ENCODE measurements at places on chromosomes 12 and 14.

DNA sequence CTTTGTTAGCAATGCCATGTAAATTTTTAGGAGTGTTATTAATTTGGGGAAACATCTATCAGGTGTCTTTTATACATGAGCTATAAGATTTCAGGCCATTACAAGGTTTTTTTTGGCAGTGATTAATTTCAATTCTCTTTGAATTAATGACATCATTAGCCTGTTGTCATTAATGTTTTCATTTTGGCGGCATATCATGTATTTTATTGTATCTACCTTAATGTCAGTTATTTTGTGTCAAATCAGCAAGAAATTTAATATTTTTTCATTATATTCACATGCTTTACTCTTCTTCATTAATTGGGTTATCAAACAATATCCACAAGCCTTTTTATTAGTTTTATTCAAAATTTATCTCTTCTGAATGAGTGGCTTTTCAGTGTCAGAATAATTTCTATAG, 153.0 kb upstream of the CAND1 start:
- no peak for DNase-seq

DNA sequence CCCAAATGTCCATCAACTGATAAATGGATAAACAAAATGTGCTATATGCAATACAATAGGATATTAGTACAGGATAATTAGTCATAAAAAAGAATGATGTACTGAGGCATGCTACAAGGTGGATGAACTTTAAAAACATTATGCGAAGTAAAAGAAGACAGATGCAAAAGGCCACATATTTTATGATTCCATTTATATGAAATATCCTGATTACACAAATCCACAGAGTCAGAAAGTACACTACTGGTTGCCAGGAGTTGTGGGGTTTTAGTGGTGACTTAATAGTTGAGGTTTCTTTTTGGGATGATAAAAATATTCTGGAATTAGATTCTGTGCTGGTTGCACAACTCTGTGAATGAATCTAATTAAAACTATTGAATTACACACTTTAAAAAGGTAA, 12.6 kb downstream of the TRIM9 start:
- no peak for DNase-seq

- peak; percentile 80 for DNase-seq
Measured at GRCh38 chr14:94136575-94137331, 7.3 kb upstream of the IFI27L2 start.

GRCh38 chr12:131948166-131948712, 1.5 kb upstream of the EP400 start:
- no peak for DNase-seq

GRCh38 chr12:99649551-99649950, 2.0 kb downstream of the GARIN6 start:
- DNase-seq, result no peak

DNA sequence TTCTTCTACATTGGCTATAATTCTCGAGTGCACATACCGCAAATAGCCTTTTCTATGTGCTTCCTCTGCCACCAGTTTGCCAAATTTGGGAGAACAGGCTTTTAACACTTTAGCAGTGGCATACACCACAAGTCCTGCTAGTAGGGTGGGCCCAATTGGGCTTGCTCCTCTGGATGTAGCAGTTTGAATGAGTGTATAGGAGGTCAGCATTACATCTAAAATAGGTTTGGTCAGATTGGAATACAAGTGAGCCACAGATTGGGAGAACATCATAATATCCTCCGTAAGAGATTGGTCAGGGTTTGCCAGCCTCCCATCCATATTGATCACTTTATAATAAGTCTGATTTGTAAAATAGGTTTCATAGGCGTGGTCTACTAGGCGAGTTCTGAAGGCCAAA, 902 bp downstream of the ABCD2 start:
- no peak for DNase-seq

DNA sequence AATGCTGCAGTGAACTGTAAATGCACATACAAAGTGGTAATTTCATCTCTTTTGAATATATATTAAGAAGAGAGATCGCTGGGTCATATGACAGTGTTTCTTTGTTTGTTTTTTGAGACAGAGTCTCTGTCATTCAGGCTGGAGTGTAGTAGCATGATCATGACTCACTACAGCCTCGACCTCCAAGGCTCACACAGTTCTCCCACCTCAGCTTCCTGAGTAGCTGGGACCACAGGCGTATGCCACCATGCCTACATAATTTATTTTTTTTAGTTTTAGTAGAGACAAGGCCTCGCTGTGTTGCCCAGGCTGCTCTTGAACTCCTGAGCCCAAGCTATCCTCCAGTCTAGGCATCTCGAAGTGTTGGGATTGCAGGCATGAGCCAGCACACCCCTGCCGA, 62.4 kb upstream of the ACSS3 start:
- DNase-seq, result no peak

- DNase-seq, result no peak
Measured at GRCh38 chr14:75335571-75335970, 56.9 kb downstream of the FOS start.

- peak; percentile 76 for DNase-seq
Measured at GRCh38 chr12:857611-858010, 91.9 kb downstream of the RAD52 start.

- DNase-seq, result no peak
Measured at GRCh38 chr14:99880651-99881420, 87.6 kb downstream of the EML1 start.

GRCh38 chr12:4960030-4960429, 50.3 kb downstream of the KCNA1 start:
- DNase-seq, result no peak

DNA sequence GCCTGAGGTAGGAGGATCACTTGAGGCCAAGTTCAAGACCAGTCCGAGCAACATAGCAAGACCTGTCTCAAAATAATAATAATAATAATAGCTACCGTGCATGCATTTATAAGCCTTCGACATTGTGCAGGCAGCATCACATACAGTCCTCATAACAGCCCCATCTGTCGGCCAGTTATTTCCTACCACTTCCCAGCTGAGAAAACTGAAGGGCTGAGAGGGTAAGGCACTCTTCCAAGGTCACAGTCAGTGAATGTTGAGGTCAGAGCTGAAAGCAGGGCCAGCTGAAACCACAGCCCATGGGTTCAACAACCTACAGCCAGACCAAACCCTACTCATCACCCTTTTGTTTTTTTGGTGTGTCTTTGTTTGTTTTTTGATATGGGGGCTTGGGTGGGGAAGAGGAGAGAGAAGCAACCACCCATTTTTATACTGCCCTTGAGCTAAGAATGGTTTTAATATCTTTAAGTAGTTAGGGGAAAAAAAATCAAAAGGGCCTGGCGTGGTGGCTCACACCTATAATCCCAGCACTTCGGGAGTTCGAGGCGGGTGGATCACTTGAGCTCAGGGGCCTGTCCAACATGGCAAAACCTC, 16.8 kb upstream of the ITPK1 start:
- DNase-seq, result no peak

DNA sequence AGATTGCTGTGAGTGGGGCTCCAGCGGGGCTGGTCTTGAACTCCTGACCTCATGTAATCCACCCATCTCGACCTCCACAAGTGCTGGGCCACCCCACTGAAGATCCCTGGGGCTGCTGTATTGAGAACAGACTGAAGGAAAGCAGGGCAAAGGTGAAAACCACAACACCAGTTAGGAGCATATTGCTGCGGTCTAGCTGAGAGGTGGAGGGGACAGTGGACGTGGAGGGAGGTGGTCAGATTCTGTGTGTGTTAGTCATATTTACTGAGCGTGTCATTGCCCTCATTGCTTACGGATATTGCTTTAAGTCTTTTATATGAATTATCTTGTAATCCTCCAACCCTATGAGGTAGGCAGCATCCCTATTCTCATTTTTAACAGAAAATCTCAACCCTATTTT, 69.0 kb upstream of the OVCH1 start:
- no peak for DNase-seq

- peak; percentile 49 for DNase-seq
Measured at GRCh38 chr12:96988919-96989318, 81.9 kb downstream of the NEDD1 start.

GRCh38 chr12:89349814-89350213, 2.5 kb downstream of the DUSP6 start:
- DNase-seq, result no peak

- DNase-seq, result no peak
Measured at GRCh38 chr14:77154421-77154820, 12.8 kb upstream of the ZDHHC22 start.

DNA sequence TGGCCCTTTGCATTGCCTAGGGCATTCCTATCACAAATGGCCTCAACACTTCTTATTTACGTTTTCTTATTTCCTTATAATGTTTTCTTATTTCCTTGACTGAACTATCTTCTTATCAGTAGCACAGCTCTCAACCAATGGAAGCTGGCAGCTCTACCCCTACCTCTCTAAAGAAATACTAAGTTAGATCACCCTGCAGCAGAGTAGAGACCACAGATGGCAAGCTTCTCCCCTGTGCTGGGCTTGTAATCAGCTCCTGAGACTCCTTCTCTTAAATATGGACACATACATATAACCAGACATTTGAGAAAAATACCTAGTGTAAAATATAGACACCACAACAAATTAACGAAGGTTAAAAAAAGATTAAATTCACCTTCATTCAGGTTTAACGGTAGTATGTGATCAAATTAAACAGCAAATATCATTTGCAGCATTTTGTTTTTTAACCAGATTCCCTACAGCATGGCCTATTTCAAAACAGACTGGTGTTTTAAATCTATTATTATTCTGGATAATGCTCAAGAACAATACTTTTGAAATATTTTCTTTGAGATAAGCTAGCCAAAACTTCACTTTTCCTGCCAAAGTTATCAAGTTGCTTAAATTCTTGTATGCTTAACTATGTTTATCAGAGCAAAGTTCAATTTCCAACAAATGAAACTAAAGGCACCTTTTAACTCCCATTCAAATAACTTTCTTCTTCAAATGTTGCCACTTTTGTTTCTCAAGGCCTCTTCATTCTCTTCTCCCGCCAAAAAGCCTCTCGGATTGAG, 54.3 kb downstream of the SLC41A2 start:
- DNase-seq, result no peak

- DNase-seq, result no peak
Measured at GRCh38 chr14:74981462-74981782, 21.3 kb upstream of the EIF2B2 start.

DNA sequence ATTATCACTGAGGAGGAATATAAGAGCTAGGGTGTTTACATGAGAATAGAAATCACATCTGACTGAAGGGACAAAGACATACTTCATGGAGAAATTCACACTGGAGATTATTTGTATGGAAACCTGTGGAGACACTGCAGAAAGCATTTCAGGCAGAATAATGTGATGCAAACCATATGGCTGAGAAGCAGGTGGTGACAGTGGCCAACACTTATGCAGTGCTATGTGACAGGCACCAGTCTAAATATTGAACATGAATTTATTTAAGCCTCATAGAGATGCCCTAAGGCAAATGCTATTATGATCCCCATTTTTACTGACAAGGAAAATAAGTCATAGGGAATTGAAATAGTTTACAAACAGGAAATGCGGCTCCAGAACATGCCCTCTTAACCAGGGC, 16.2 kb downstream of the ALG10B start:
- DNase-seq, result no peak

- DNase-seq, result no peak
Measured at GRCh38 chr12:31019561-31019960, 54.1 kb upstream of the DDX11 start.

DNA sequence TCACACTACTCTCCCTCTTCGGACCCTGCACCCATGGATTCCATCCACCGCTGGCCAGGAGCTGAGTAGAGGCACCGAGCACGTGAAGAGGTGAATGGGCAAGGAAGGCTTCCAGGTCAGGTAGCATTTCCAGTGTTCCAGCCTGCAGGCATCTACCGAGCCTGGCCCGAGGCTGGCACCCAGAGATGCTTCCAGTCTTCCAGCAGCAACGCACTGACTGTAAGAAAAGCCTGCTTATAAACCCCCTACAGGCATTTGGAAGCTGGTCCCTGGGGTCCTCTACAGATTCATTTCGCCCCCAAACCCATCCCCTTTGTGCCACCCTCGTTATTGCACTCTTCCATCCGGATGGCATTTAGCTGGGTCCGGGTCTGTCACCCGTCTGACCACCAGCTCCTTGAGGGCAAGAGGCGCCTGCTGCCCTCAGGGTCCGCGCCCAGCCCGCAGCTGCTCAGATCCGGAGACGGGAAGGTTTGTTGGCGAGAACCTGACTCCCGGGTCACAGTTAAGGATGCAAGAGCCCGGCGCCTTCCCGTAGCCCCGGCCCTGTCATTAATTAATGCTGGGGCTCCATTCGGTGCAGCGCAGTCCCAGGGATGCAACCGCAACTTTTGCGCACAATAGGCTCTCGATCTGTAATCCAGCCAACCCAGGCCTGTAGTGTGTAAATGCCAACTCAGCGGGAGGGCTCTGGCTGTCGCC, 614 bp upstream of the MARK3 start:
- DNase-seq, result no peak

DNA sequence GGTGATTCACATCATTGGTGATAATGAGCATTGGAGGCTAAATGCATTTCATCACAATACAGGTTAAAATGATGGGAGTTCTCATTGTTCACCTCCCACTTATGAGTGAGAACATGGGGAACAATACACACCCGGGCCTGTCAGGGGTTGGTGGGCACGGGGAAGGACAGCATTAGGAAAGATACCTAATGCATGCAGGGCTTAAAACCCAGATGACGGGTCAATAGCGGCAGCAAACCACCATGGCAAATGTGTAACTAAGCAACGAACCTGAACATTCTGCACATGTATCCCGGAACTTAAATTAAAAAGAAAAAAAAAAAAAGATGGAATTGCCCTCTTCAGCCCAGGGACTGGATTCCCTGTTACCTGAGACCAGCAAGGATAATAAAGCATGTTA, 2.3 kb upstream of the LUM start:
- DNase-seq, result no peak

GRCh38 chr12:8911606-8912268, 2.6 kb upstream of the PHC1 start:
- DNase-seq, result no peak

DNA sequence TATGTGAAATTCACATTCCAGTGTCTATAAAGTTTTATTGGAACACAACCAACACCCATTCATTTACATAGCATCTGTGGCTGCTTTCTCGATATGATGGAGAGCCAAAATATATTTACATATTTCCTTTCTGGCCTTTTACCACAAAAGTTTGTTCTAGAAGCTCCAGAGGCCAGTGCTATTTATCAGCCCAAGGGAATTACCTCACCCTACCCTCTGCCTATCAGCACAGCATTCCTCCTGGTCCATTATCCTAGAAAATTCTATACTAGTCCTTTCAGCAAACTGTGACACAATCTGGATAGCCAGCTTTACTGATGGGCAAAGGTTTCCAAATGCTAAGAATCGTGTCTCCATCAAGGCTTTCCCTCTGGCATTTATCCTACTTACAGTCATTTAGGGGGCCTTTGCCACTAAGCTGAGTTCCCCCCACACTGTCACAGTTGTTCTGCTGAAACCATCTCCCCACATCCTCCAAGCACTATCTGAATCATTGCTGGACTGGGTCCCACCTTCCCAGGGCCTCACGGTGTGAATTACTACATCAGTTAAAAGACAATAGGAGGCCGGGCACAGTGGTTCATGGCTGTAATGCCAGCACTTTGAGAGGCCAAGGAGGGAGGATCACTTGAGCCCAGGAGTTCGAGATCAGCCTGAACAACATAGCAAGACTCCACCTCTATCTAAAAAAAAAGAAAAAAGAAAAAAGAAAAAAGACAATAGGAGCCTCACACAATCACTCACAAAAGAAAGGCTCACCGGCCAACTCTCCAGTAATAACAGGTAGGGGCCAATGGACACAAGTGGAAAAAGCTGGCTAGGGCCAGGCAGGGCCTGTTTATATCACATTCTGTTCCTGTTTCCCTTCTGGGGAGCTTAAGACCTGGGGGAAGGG, 12.1 kb downstream of the SYNE3 start:
- DNase-seq, result no peak

Measured in hematopoietic multipotent progenitor cell treated with erythropoietin and hydrocortisone succinate and interleukin-3 and kit ligand, for 17 days (in vitro differentiated cells).